DMS53 (cell line): ENCODE measurements at places on chromosomes 4 and X.

GRCh38 chr4:8738471-8738931 lies 133.1 kb downstream of the HMX1 start:
- no peak for DNase-seq

DNA sequence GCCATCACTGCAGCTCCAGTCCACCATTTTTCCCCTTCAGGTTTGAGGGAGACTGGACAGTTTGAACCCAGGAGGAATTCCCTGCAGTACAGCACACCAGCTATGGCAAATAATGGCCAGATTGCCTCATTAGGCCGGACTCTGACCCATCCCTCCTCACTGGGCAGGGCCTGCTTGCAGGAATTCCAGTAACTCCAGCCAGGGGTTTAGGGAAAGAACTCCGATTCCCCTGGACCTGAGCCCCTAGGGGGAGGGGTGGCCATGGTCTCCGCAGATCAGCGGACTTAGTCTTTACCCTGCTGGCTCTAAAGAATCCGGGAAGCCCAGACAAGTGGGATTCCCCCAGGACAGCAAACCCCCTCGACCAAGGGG lies 342.8 kb downstream of the DMD start:
- DNase-seq: no peak

DNA sequence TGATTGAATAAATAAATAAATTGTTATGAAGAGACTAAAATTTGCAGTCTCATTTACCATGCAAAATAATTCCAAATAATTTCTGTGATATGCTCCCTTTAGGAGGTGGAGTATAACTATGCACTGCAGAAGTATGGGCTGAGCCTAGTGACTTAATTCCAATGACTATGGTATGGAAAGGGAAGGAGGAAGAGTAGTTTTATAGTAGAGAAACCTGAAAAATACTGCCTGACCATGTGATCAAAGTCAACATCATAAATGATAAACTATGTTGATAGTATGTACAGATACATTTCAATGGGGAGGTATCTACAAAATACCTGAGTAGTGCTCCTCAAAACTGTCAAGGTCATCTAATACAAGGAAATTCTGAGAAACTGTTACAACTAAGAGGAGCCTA lies 14.6 kb downstream of the CXCL8 start:
- DNase-seq: no peak

- peak; percentile 81 for DNase-seq
Observed at GRCh38 chrX:71652405-71652804, 14.9 kb upstream of the LOC101059915 start.

DNA sequence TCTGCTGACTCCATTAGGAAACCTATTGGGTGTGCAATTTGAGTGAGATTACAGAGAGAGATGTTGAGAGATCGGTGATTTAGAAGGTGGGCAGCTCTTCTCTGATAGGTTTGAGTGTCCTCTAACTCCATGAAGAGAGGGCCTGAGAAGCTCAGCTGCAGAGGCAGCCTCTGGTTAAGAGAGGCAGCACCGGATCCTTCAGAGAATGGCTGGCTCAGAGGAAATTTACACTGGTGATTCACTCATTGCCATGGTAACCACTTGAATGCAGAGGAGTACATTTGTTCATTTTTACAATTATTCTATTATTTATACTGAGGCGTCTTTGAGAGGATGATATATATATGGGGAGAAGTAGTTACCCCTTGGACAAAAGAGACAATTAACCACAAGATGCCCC lies 171.7 kb downstream of the PDGFRA start:
- peak; percentile 91 for DNase-seq

DNA sequence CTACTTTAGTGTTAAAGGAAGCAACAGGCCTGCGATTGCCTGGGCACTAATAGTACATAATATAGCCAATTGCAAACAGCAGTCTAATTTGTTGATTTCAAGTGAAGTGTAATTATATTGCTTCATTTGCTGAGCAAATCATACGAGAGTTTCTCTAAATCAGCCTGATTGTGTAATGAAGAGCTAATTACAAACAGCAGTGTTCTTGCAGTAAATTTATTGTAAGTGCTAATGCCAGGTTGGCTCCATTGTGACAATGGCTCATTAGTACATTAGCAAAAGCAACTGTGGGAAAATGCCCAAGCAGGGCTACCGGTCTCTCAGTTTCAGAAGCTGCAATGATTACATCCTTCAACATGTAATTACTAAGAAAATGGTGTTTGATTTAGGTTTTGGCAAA lies 591.5 kb downstream of the GALNTL6 start:
- no peak for DNase-seq

DNA sequence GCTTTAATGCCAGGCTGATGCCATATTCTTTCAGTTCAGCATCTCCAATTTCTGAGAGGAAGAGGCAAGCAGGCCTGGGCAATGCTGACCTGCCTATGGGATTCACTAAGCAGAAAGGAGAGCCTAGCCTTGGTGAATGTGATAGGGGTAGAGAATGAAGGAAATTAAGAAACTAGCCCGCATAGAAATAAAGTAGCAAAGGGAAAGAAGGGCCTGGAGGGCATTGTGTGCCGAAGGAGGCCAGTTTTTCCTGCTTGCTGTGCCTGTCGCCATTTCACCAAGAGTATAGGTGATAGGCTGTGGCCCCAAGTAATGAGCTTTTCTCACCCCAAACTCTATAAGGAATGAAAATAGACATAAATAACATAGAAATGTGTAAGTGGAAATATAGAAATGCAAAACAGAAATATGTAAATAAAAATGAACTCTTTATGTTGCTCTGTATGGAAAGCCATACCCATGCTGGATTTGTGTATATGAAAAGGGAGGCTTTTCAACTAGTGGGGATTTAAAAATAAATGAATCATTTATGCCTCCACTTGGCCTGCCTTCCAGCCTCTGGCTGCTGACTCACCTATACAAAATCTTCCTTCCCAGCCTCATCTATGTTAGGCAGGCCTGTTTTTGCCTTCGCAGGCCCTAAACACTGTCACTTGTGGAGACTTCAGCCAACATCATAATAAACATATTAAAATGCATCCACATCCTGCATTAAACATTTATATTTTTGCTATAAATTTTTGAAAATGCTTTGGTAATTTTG lies 5.1 kb upstream of the OCRL start:
- no peak for DNase-seq

DNA sequence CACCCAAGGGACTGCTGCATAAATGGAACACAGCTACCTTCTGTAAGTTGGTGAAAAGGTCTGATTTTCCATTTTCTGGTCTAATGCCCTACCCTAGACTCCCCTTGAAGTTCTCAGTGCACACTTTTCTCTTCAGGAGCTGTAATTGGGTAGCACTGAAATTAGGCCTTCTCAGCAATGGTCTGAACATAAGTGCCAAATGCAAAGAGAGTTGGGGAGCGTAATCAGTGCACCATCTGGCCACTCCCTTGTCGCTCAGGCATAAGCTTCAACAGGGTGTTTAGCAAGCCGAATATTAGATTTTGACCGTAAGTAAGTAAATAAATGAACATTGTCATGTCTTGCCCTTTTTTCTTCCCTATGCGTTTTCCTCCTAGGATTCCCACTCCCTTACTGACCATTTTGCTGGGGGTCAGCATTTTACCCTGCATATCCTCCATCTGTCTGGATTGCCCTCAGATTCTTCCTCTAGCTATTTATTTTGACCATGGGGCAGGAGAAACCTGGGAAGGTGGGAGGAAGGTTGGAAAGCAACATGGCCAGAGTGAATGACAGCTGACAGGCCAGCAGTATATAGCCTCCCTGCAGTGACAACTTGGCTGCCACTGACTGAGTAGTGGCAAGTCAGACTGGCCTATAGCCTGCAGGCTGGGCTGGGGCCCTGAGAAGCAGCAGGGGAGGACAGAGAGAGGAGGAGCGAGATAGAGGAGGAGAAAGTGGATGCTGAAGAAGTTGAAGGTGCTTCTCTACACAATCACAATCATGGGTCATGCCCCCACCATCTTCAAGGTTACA lies 2.7 kb downstream of the NHSL2 start:
- no peak for DNase-seq
